Stimulated activated CD4-positive, alpha-beta T cell treated with anti-CD3 and anti-CD28 coated beads, Interleukin-1b, Interleukin-23, amount 100 ng/mL, for 1 hour (primary cell): ENCODE measurements at places on chromosomes 12 and 14.

DNA sequence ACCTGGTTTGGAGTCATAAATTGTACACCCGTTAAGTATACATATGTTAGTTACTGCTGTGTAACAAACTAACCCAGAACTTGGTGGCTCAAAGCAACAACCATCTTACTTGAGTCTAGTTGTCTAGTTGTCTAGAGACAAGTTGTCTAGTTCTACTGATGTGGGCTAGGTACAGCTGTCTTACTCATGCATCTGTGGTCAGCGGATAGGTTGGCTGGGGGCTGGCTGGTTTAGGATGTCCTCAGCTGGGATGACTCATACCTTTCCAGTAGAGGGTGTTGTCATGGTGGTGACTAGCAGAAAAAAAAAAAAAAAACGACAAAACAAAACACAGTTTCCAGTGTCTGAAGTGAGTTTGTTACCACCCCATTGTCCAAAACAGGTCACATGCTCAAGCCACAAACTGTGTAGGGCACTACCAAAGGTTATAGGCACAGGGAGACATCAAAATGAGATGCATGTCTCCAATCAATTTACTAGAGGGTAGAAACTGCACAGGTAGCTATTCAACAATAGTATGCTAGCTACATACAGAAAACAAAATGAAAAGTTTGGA lies 680.3 kb downstream of the MED13L start:
- no peak for DNase-seq

- DNase-seq, result no peak
These were observed 55.8 kb downstream of the SRRM4 start for GRCh38 chr12:119036878-119037825.

DNA sequence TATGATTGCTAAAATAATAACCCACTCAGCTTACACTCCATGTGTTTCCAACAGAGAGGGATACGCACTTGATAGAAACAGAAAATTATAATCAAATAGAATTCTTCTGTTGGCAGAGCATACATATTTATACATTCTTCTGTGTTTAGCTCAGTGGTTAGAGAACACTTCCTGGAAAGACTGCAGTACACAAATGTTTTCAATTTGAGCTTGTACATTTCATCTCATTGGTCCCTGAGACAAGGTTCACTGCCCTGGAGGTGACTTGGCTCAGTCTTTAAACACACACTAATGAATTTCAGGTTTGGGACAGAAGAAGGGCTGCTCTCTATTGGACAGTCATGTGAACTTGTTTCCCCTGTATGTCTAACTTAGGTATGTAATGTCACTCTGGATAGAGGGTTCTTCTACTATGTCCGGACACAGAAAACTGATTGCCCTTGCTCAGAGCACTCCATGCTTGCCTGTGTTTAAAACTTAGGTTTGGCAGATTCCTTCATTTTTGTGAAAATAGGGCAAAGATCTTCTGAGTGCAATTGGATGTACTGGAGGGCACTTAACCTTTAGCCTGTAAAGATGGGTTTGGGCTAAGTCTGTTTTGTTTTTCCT lies 22.9 kb downstream of the PROX2 start:
- no peak for DNase-seq

DNA sequence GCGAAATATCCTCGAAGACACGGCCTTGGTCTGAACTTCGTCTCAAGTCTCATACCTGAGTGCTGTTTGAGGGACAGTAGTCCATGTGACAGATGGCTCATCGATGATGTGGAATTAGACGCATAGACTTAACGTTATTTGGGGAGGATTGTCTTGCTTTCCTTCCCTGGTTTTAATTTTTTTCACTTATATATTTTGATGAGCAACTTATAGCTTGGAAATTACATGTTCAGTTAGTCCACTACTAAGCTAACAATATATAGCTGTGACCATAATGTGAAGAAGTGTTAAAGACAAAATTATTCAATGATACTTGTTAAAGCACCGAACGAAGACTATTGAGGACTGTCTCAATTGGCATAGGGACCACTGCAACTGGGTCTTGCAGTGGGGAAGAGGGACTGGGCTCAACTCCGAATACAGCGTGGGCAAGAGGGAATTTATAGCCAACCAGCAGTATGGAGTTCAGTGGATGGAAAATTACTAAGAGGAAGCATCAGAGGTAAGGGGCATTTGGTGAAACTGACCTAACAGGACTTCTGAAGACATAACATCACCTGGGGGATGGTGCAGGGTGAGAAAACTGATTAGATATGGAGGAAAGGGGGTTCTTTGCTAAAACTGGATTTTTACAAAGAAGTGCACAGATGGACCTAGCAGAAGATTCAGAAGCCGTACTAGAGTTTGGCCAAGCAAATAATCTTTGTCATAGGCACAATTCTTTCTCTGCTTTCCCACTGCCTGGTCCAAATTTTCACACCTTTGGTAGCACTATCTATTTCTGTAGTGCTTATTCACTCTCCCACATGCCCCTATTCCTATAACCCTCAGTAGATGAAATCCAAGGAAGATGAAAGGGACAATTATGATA lies 910 bp upstream of the TM7SF3 start:
- no peak for DNase-seq

- DNase-seq, result no peak
These were observed 131.2 kb upstream of the DYRK2 start for GRCh38 chr12:67517181-67517887.

GRCh38 chr14:63375769-63376168 lies 57.0 kb upstream of the GPHB5 start:
- no peak for DNase-seq

- DNase-seq, result peak; percentile 45
These were observed 20.1 kb downstream of the STX2 start for GRCh38 chr12:130818635-130819576.

DNA sequence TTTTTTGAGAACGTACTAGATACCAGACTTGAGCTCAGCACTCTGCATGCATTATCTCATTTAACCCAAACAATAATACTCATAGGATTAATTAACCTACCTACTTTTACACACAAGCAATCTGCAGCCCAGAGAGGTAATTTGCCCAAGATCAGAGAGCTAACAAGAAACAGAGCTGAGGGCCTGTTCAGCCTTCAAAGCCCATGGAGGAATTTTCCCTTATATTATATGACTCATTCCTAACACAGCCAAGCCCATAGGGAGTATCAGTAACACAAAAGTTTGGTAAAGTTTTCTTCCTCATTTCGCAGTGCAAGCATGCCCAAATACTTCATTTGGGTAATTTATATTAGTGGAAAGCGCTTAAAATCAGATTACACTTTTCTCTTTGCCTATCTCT lies 94.7 kb downstream of the GALC start:
- no peak for DNase-seq

- no peak for DNase-seq
These were observed 770.7 kb downstream of the BCL11B start for GRCh38 chr14:98501335-98501734.

GRCh38 chr12:27674989-27675388 lies 21.3 kb upstream of the REP15 start:
- DNase-seq, result no peak

GRCh38 chr14:81147140-81147897 lies 73.4 kb downstream of the GTF2A1 start:
- no peak for DNase-seq

GRCh38 chr14:63564318-63564717 lies 21.1 kb upstream of the PPP2R5E start:
- DNase-seq, result no peak

DNA sequence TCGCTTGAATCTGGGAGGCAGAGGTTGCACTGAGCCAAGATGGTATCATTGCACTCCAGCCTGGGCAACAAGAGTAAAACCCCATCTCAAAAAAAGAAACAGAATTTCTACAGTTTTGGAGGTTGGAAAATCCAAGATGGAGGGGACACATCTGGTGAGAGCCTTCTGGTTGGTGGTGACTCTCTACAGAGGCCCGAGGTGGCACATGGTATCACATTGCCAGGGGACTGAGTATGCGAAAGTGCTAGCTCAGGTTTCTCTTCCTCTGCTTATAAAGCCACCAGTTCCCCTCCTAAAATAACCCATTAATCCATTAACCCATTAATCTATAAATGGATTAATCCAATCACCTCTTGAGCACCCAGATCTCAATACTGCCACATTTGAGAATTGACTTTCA lies 70.8 kb upstream of the DACT1 start:
- DNase-seq, result no peak

DNA sequence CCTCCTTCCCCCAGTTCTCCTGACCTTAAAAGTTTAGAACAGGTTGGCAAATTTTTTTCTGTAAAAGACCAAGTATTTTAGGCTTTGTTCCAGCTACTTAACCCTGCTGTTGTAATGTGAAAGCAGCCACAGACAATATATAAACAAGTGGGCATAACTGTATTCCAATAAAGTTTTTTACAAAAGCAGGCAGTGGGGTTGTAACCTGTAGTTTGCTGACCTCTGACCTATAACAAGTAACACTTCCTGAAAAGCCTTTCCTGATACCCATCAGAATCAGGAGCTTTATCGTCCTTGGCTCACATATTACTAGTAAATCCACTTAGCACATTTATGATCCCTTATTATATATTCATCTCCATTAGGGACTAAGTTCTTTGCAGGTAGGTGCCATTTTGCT lies 13.1 kb upstream of the SMARCC2 start:
- DNase-seq, result no peak

- no peak for DNase-seq
These were observed 34.7 kb downstream of the CDC42BPB start for GRCh38 chr14:103022685-103023044.

GRCh38 chr14:92702441-92702918 lies 45.9 kb downstream of the LGMN start:
- DNase-seq, result no peak

DNA sequence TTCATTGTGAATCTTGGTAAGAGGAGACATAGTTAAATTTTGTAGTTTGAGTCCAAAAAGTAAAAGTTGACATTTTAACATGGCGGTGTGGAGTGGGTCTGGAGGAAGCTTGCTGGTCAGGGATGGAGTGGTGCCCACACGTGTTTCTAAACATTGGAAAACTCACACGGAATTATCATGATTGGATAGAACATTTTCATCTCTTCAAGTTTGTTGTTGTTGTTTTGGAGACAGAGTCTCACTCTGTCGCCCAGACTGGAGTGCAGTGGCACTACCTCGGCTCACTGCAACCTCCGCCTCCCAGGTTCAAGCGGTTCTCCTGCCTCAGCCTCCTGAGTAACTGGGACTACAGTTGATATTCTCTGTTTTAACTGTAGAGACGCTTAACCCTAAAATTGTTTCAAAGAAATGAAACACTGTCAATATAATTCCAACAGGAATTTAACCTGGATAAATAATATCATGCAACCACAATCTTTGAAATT lies 502 bp upstream of the MBIP start:
- DNase-seq, result no peak

DNA sequence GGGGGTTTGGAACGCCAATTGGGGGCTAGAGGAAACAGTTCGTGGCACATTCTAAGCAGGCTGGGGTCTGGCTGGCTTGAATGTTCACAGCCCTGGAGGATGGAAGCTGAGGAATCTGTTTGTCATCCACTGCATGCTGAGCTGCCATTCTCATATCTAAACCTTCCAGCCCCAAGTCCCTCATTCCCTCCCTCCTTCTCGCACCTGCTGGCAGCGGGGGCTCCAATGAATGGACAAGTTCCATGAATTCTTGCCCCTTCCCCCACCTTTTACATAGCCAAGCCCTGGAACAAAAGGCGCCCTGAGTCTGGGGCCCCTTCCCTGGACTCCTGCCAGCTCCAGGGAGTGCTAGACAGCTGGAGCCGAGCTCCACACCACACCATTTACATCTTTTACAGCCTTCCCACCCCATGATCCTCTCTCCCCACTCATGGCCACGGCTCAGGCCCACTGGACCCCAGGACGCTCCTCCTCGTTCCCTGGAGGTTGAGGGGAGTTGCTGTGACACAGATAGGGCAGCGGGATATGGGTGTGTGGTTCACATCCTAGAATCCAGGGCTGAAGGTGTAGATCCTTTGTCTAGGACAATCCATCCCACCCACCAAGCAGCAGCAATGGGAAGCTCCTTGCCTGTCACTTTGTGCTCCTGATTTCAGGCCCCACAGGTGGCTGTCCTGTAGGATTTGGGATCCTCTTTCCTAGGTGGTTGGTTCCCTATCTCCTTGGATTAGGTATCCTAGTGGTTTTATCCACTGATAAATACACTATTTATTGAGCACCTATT lies 21.7 kb upstream of the VRTN start:
- no peak for DNase-seq
